Hippocampal formation (tissue), 2 donors: ENCODE measurements at places on chromosomes 6 and 20.

DNA sequence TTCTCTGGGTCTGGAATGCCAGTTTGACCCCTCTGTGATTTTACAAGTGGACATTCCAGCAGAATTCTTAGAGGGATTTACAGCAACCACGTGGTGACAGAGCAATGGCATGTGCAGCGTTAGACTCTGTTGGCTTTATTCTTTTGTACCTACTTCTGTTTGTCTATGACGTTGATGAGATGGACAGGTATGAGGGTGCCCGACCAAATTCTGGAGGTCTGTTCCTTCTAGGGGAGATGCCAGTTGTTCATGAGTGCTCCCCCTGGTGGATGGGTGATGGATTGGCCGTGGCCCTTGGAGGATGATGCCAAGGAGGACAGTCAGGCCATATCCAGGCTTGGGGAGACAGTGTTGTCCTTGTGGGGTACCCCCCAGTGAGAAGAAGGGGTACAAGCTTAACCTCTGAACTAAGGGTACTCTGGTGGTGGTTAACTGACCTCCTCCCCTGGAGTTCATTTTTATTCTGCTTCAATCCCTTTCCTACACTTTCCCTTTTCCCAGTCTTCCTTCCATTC lies 198.6 kb downstream of the DTNBP1 start:
- no peak for DNase-seq

- DNase-seq = peak; percentile 42
These were observed 77.4 kb downstream of the PRDM1 start for GRCh38 chr6:106163446-106163965.

- no peak for DNase-seq
These were observed 51.4 kb downstream of the JPH2 start for GRCh38 chr20:44135417-44136204.

DNA sequence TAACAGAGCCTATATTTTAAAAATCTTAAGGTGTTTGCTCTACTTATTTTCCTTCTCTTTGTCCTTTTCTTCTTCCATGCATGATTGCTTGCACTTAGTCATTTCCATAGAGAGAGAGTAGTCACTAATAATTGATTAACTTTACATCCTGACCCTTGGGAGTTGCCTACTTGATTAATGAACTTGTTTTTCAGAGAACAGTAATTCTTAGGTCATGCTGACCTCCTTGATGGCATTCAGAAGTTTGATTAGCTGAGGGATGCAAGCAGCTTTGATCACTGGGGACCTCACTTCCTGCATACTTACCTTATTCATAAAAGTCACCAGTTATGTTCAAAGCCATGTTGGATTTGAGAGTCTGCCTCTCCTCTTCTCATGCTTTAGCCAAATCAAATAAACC lies 715.6 kb upstream of the ID4 start:
- DNase-seq = no peak

GRCh38 chr6:44152109-44152461 lies 6.5 kb upstream of the CAPN11 start:
- DNase-seq = no peak

- DNase-seq = no peak
These were observed 7.0 kb downstream of the HELZ2 start for GRCh38 chr20:63567136-63567385.

- DNase-seq = no peak
These were observed 130.5 kb downstream of the VEGFA start for GRCh38 chr6:43900560-43900915.

- DNase-seq = no peak
These were observed 11.1 kb downstream of the BTN2A1 start for GRCh38 chr6:26468829-26469228.

DNA sequence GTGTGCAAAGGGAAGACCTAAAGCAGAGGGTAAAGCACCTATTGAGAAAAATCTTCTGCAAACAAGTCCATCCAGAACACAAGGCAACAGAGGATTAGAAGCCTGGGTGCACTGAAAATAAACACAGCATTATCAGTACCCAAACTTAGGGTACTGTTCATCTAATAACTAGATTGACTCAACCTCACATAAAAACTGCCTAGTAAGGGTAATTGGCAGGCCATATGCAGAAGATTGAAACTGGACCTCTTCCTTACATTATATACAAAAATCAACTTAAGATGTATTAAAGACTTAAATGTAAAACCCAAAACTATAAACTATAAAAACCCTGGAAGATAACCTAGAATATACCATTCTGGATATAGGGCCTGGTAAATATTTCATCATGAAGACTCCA lies 91.2 kb upstream of the SIRPG start:
- DNase-seq = no peak

DNA sequence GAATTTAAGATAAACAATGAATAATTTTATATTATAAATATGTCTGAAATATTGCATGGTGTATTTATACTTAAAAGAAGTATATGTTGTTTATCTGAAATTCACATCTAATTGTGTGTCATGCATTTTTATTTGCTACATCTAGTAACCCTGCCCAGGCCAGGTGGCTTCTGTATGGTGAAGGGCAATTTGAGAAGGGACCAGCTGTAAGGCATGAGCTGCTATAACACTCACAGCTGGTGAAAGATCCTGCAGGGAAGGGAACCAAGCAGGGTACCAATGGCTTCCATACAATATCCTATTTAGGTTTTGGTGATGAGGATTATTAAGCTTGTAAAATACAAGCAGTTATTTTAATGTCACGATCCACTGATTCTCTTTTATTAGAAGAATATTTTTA lies 921.8 kb upstream of the GJE1 start:
- DNase-seq = no peak

DNA sequence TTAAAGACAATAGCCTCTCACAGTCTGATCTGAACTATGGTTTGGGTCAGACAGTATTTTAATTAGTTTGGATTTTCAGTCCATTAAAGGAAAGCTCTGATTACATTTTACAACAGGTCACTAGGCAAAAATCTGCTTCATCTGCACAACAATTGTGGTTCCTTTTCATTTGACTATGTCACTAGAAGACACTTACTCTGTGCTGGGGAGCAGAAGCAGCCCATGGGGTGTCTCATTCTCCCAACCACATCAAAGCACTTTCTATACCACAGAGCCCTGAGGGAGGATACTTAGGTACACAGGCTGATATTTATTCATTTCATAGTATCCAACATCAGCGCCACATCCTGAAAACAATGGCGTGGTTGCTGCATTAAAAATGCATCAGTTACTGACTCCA lies 36.6 kb upstream of the HDAC2 start:
- no peak for DNase-seq

- no peak for DNase-seq
These were observed 5.8 kb downstream of the GRM4 start for GRCh38 chr6:34140075-34140474.
